ENCODE measurements at places on chromosomes 6 and 20.

DNA sequence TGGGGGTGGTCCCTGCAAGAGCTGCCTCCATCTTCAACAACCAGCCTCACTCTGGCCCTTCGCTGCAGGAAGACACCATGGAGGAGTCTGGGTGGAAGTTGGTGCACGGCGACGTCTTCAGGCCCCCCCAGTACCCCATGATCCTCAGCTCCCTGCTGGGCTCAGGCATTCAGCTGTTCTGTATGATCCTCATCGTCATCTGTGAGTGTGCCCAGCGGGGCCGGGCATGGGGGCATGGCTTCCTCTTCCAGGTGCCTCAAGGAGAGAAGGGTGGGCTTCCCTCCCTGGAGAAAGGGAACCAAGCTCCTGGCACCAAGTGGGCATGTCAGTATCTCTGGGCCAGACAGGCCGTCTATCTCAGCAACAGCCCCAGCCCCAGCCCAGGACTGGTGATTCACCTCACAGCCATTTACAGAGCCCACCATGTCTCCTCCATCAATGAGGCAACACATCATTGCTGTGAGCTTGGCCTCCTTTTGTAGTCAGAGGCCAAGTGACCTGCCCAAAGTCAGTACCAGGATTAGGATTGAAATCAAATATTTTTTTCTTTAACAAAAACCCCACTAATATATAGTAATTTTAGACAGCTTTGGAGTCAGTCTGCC lies 40.2 kb downstream of the TM9SF4 start:
- no peak for DNase-seq

DNA sequence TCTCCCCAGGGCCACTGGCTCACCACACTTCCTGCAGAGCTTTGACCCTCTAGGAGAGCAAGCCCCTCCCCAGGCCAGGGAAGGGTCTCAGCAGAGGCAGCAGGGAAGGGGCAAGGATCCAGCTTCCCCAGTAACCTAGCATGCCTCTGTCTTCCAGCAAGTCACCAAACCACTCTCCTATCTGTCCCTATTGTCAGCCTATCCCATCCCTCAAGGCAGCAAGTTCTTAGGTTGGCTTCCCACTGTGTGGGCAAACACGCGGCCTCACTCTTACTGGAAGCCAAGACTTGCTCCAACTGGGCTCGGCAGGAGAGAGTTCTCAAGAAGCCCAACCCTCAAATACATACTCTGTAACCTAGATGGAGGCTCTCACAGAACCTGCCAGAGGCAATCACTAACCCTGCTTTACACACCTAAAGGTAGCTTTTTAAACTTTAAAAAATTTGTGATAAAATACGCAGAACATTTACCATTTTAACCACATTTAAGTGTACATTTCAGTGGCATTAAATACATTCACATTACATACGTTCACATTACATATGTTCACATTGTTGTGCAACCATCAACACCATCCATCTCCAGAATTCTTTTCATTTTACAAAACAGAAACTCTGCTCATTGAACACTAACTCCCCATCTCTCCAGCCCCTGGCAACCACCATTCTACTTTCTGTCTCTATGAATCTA lies 58.5 kb downstream of the MRPL14 start:
- DNase-seq = no peak

DNA sequence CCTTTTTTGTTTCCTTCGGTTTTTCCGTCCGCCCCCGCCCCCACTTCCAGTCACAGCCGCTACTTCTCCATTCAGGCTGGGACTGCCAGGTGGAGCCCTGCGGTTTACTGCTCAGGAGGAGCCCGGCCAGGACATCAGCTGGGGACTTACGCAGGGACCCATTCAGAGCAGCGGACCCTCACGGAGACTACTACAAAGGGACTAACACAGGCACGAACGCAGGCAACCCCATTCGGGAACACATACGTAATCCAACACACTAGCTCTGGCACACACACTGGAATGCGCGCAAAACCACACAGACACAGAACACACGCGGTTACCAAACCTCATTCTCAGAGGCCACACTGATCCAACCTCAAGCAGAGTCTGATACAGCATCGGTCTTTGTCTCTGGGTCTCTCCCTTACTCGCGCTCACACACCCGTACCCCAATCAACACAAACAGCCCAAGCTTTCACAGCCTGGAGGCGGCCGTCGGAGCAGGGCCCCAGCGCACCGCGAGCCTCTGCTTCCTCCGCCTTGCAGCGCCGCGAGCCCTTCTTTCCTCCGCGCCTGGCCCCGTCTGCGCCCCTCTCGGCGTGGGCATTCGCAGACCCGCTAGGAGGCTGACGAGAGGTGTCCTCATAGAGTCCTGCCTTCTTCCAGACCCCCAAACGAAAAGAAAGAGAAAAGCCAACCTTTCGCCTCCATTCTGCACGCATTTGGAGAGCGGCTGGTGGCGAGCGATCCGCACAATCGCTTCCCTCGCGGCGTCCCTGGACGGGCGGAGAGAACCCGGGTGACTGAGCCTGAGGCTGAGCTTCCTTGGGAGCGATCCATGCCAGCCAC lies 1.1 kb upstream of the SLC32A1 start:
- no peak for DNase-seq

GRCh38 chr20:278607-279571 lies 11.7 kb downstream of the C20orf96 start:
- peak; percentile 62 for DNase-seq

DNA sequence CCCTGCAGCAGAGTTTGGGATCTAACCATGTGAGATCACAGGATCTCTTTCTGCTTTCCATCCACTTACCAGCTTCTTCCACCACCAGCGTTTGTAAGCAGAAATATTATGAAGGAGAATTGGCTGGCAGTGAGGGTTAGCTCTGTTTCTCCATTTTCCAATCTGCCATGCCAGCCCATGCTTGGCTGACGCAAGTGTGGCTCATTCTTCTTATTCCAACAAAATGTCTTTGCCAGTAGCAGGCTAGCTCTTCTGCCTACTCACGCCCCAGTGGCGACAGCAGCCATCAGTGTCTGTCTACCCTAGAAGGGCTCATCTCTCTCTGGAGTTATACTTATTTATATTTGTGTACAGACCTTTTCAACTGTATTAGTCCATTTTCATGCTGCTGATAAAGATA lies 286.2 kb downstream of the FARS2 start:
- DNase-seq = no peak

GRCh38 chr20:63625771-63626423 lies 1.0 kb downstream of the GMEB2 start:
- no peak for DNase-seq

DNA sequence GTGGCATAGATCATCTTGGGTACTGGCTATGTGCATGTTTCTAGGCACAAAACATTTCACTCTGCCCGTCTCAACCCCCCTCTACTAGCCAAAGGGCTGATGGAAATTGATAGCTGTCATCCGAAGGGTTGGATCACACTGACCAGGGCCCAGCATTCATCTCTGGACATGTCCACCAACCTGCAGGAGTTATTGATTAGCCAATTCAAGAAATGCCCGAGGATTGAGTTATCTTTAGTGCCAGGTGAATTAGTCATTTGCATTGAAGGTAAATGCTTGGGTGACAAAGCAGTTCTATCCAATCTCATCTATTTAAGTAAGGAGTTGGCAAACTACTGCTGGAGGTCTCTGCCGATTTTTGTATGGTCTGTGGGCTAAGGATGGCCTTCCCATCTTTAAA lies 80.1 kb downstream of the CD164 start:
- no peak for DNase-seq

GRCh38 chr6:26550250-26550993 lies 12.3 kb downstream of the HMGN4 start:
- no peak for DNase-seq

DNA sequence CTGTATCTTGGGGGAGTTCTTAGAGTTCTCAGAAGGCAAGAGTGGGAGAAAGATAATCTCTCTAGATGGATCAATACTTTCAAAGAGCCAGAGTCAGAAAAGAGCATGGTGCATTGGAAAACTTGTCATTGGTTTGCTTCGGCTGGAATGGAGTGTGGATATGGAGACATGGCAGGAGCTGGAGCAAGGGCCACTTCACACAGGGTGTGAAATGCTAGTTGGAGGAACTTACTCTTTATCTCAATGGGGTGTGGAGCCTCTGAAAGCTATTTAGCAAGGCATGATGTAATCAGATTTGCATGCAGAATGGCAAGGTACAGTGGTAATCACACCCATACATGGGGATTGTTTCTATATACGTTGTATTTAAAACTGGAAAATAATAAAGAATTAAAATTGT lies 31.5 kb upstream of the PAQR8 start:
- DNase-seq = no peak

DNA sequence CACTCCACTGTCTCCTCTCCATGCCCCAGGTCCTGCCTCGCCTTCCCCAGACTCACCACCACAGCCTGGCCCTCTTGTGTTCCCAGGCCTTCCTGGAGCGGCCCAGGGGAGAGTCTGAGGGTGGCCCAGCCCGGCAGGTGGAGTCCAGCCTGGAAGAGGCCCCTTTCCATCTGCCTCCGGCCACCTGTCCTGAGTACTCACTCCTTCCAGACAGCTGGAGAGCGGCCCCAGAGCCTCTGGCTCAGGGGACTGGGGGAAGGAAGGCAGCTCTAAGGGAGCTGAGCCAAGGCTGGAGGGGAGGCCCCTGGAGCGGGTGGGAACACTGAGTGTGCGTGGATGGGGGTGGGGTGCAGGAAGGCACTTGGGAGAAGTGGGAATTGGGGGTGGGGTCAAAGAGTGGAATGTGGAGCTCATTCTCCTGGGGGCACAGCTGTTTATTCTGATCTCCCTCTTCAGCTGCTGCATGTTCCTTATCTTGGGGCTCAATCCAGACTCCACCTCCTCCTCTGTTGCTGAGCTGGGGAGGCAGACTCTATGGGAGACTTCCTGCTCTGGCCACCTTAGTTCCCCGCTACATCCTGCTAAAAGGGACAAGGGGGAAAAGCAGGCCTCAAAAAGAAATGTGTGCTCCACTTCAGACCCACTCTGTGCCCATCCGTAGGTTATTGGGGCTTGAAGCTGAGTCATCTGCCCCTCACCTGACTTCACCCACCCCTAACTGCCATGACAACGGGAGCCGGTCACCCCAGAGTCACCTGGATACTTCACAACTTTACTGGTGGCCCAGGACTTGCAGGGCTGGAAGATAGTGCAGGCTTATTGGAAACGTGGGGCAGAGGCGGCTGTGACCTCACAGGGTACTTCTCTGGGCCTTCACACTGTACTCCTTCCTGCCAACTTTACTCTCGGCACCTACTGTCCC lies 19.5 kb upstream of the TAF8 start:
- no peak for DNase-seq

All from vagina (tissue), 2 donors.